Transverse colon (tissue), 4 donors: ENCODE measurements at places on chromosomes 13 and 19. TPM values are rescaled to one million over a fixed set of nuclear protein-coding genes. Genes with fewer than 3 reads are reported as not detected.

The PRX gene
- 5.0 TPM for total RNA-seq

- no peak for DNase-seq
Measured at GRCh38 chr13:59384154-59384553, 779.6 kb downstream of the DIAPH3 start.

- DNase-seq, result no peak
Measured at GRCh38 chr13:30704596-30704995, 30.7 kb upstream of the ALOX5AP start.

The F10 gene
- total RNA-seq, result 3.0 TPM

DNA sequence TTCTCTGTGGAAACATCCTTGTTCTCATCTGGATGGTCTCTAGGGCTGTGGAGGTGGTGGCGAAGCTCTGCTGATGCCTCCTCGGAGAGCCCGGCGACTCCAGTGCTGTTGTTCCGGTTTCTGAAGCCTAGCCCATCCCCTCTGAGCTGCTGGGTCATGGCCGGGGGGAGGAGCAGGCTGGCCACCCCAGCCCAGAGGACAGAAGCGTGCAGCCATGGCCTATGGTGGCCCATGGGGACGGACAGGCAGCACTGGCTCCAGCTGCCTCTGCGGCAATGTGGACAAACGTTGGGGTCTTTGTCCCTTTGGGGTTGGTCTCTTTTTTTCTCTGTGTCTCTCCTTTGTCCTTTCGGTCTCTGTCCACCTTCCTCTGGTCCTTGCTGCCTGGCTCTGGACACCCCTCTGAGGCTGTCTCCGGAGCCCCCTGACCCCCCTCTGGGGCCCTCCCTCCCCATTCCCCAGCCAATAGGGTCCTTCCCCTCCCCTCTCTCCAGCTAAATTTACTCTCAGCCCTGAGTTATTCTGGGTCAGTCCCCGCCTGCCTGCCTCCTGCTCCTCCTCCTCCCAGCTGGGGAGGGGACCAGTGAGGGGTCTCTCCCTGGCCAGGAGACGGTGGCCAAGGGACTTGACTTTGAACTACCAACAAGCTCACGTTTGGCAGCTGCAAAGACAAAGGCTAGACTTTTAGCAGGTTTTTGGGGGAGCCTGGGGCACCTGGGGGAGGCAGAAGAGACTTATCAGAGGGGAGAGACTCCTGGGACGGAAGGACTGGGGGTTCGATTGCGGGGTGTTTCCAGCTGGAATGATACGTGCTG, at the start of gene HRC:
Gene HRC, minus strand, starts transcription at position 392 of the 815 bp plus-strand sequence. Its CDS starts 159 bp downstream, at position 233.
- DNase-seq, result no peak

DNA sequence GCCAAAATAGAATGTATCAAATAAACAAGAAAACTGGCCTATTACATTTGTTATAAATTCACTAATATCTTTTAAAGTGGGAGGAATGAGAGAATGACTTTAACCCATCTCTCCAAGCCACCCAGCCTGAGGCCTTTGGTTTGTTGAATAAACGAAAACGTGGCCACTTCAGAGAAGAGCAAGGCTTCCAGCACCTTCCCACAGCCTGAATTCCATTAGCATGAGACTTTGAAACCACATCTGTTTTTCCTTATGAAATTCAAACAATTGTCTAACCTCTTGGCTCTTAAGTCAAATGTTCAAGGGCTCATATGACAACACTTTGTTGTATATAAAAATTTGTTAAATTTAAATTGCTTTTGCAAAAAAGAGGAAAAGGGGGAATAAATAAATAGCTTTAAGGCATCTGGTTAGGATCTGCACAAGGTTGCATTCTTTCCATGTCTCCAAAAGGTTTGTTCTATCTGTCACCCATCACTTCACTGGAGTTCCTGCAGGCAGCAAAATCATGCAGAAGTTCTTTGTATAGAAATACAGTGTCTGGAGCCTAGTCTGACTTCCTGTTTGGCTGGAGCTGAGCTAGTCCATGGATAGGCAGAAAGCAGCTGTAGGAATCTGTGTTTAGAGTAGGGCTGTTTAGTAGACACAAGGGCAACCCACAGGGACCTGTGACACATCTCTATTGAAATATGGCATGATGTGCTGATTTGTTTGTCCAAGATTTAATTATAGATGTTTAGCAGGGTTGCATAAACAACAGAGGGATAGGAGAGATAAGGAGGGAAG, 502.3 kb downstream of the KCTD12 start:
- DNase-seq, result peak; percentile 7
